ENCODE measurements at places on chromosomes 1 and 21.

DNA sequence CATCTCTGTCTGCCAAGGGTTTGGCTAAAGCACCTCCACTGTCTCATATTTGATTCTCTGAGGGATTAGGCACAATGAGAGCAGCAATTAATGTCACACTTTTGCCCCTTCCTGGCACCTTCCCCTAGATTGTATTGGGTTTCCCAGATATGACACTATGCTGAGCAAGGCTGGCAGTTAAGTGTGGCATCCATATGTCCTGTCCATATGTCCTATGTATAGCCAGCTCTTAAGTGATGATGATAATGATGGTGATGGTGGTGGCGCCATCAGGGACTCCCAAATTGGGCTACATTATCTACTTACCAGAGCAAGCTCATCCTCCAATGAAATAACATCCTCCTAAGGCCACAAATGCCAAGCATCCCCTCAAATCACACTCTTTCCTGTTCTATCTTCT, 13.5 kb upstream of the LORICRIN start:
- no peak for DNase-seq

- DNase-seq: no peak
Observed at GRCh38 chr1:109807822-109808680, 44.3 kb upstream of the EPS8L3 start.

DNA sequence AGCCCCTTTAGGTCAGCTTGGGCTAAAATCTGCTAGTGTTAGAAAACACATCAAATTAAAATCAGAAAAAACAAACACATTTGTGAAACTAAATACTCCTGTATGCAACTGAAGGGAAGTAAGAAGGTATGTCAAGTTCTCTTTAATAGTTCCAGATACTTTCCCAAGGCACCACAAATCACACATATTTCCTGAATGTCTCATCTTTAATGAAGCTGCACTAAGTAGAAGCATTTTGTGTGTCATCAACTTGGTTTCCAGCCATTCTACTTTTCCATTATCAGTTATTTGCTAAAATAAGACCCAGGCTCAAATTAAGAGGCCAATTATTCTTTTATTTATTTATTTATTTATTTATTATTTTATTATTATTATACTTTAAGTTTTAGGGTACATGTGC, 34.7 kb downstream of the CRB1 start:
- no peak for DNase-seq

GRCh38 chr1:194256010-194256409, 1069.6 kb upstream of the B3GALT2 start:
- DNase-seq: no peak

DNA sequence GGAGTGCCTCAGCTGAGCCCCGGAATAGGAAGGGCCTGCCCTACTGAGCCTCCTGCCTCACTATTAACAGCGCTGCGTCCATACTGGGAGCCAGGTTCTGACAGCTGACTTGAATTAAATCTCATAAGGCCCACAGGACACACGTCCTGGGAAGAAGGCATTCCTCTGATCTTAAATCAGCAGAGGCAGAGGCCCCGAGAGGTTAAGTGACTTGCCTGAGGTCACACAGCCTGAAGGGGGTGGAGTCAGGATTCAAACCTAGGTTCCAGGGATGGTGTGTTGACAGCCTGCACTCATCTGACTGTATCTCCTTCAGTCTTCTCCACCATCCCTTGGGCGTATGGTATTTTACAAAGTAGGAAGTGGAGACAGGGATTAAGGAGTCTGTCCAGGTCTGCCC, 79.8 kb downstream of the AJAP1 start:
- DNase-seq: no peak

DNA sequence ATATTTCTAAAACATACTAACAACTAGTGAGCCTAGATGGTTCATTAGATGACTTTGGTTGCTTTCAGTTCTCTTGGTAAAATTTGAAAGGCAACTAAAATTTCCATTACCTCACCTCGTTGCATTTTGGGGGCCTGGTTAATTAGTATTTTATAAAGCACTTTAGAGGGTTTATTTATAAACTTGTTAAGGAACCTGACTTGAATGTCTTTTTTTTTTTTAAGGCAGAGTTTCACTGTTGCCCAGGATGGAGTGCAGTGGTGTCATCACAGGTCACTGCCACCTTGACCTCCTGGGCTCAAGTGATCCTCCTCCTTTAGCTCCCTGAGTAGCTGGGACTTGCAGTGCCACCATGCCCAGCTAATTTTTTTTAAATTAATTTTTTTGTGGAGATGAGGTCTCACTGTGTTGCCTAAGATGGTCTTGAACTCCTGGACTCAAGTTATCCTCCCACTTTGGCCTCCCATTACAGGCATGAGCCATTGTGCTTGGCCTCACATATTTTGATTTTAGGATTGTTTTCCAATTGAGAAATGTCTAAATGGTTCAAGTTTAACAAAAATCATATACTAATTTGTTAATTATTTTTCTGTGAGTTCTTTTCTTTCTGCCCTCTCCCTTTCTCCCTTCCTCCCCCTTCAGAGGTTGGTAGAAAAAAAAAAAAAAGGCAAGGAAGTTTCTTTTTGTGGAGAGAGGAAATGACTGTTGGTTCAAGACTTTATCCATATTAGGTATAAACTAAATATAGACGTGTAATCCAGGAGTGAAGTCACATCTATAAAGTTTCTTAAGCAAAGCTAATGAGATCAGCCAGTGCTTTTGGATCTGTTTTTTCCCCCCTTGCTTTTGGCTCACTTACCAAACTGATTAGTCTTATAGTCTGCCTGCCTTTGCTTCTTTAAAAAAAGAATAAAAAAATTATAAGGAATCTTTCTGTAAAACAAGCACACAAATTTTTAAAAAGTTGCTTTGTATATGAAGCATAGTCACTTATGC, 24.7 kb downstream of the CLIC4 start:
- DNase-seq: peak; percentile 56

DNA sequence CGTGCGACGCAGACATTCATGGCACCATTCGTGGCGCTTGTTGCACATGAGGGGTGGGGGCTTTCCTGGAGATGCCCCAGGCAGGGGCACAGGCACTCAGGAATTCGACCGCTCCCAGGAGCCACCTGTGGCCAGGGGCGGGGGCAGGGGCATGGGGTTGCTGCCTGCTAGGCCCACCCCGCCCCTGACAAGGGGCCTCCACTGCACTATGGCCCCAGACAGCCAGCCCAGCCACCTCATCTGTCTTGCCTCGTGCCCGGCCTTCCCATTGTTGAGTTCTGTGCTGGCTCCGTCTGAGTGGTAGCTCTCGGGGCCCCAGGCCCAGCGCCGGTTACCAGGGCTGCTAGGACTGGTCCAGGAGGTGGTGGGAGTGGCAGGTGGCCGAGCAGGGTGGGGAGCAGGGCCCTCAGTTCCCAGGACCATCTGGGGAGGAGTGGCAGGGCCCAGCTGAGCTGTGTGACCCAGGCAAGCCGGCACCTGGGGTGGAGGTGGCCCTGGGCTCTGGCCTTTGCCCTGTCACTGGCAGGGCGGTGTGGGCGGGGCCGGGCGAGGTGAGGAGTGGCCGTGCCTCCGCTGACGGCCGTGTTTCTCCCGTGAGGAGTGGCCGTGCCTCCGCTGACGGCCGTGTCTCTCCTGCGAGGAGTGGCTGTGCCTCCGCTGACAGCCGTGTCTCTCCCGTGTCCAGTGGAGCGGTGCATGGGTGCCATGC, 1.9 kb downstream of the PLCH2 start:
- no peak for DNase-seq

DNA sequence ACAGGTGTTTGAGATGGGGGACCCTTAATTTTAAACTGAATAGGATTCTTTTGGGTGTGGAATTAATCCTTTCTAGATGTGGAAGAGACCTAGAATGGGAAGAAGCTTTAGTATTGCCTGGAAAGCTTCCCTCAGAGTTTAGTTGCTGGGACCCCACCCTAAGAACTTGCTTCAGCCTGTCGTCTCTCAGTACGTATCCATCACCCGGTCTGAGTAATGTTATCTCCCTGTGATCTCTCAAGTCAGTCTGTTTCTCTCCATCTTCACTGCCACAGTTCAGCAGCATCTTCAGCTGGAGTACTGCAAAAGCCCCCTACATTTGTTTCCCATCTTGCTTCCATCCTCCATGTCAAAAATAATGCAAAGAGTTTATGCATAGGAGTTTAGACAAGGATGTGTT, 28.9 kb downstream of the CNST start:
- DNase-seq: peak; percentile 22

GRCh38 chr21:23017989-23018388, 2019.8 kb downstream of the NCAM2 start:
- DNase-seq: no peak

DNA sequence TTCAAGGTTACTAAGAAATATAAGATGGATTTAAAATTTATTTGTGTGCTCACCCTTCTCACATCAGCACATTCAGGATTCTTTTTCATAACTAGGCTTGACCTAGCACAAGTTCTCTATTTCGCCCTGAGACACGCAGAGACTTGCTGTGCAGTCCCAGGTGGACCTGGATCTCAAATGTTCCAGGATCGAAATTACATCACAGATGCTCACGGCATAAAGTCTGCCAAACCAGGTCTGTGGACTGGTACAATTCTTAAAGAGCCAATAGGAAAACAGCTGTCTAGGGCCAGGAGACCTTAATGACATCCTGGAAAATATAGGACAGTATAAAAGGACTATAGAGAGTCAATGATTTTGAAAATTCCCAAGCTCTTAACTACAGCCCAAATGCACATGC, 2.2 kb downstream of the PGBD5 start:
- DNase-seq: no peak

- DNase-seq: no peak
Observed at GRCh38 chr1:106721790-106722189, 334.7 kb upstream of the PRMT6 start.

- DNase-seq: no peak
Observed at GRCh38 chr1:103266036-103266435, 157.7 kb upstream of the COL11A1 start.

DNA sequence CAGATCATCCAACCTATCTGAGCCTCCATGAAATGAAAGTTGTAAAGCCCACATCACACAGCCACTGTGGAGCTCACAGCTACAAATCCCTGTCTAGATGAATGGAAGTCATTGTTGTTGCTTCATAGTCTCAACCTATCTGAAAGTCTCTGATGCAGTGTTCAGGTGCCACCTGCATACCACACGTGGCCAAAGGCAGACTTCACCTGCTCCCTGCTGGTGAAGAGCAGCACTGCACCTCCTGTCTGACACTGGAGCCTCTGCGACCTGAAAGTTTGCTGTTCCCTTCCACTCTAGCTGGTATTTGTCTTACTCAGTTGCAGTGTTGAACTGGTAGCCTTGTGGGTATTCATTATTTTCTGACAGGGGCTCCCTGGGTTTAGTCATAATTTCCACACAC, 18.4 kb downstream of the LORICRIN start:
- peak; percentile 40 for DNase-seq

DNA sequence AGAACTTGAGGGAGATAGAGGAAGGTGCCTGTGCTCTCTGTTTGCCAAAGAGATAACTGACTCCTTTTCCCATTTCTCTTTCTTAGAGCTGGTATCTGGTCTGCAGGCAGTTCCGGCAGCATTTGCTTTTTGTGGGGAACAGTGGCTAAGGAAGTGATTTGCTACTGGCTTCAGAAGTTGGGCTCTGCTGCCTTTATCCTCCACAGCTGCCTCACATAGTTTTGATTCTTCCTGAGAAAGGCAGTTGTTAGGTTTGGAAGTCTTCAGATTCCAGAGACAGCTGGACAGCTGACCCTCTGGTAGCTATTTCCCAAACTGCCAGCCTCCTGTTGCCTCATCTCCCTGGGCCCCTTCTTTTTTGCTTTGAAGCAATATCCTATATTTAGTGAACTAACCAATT, 62.6 kb upstream of the MACF1 start:
- DNase-seq: no peak

DNA sequence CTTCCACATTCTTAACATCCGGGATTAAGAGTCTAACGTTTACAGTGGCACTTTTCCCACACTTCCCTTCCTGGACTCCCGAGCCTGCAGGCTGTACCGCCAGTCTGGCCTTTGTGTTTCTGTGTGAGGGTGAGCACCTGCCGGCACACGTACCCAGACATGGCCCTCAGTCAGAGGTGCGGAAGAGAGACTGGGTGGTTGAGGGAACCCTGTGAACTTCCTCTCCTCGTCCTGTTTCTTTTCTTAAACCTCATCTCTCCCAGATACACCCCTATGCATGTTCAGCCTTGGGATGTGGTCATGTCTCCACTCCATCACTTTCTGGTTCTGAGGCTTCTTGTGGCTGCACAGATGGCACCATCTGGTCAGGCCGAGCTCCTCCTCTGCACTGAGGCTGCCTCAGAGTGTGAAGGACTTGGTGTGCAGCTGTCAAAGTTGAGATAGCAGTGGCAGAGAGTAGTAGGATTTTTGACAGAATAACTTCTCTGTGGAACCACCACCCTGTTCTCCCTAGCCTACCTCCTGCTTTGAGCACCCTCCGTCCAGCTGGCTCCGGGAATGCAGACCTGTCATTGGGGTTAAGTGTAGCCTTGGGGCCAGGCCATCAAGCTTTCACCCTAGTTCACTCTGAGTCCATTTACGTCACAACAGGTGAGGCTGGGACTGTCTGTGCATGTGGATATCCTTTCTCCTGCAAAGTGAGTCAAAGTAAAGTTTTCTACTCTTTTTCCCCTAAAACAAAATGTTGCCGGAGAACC, 31.4 kb downstream of the VASH2 start:
- no peak for DNase-seq

- no peak for DNase-seq
Observed at GRCh38 chr1:170910273-170910672, 25.1 kb upstream of the MROH9 start.

DNA sequence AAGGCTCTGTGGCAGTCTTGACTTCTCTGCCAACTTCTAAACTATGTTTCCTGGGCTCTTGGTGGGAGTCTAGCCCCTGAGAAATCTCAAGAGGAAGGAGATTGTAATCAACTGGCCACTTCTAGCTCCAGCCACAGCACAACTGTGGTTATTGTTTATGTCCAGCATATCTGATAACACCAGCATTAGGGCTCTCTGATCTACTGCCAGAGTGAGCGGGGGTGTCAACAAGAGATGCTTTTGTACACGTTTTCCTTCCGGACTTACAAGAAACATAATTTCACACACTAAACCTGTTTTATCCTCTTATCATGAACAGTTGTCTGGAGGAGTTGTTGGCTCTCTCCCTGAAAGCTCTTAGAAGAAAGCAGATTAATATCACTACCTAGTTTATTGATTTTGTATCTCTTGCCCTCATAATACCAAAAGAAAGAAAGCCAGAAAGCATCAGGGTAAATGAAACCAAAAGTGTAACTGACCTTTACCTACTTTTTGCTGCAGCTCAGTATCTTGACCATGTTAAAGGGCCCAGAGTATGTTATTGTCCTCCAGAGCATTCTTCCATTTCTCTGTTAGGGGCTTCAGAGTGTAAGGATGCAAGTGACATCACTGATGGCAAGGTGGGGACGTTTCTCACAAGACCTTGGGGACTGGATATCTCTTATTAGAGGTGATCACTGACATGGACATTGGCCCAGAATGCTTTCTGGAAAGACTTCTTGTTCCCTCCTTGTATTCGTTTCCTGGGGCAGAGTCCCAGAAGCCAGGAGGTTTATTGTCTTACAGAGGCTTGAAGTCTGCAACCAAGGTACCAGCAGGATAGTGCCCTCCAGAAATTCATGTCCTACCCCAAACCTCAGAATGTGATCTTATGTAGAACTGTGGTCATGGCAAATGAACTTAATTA, 9.6 kb upstream of the SH2D1B start:
- DNase-seq: no peak

- DNase-seq: no peak
Observed at GRCh38 chr1:229004066-229004833, 266.7 kb upstream of the RAB4A start.
